ENCODE measurements at places on chromosomes 3 and 15.

- DNase-seq = no peak
Measured at GRCh38 chr3:195580744-195581443, 2.8 kb downstream of the APOD start.

DNA sequence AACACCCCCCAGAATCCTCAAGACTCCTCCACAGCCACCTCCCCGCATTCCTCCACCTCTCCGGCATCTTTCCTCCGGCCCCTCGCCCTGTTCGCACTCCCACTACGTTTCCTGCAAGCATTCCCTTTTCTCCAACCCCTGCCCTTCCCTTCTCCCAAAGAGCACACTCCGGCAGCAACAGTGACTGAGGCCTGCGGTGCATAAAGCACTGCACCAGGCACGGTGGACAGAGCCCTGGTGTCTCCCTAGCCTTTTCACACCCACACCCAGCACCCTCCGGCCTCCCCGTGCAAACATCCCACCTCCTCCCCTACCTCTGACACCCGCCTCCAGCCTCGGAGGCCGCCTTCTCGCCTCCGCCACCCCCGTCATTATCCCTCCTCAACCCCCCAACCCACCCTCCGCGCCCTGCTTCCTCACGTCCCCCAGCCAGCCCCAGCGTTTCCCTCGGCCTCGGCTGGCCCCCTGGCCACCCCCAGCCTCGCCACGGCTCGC is 577 bp downstream of the ZNF148 start:
- DNase-seq = no peak

DNA sequence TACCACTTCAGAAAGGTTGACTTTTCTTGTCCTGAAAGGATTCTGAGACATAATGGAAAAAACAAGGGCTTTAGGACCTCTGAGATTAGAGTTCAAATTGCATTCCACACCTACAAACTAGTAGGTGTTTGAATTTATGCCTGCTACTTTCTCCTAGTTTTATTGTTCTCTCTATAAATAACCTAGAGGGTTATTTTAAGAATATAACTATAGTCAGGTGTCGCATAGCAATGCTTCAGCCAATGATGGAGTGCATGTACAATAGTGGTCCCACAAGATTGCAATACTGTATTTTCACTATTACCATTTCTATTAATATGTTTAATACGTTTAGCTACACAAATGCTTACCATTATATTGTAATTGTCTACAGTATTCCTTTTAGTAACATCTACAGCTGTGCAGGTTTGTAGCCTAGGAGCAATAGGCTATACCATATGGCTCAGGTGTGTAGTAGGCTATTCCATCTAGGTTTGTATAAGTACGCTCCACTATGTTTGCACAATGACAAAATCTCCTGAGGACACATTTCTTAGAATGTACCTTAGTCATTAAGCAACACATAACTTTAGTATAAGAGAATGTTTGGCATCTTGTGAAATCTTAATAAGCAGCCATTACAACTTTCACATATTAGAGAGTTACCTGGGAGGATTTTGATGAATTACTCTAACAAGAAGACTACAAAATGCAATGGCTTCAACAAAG is 1352.5 kb downstream of the ZPLD1 start:
- DNase-seq = no peak

DNA sequence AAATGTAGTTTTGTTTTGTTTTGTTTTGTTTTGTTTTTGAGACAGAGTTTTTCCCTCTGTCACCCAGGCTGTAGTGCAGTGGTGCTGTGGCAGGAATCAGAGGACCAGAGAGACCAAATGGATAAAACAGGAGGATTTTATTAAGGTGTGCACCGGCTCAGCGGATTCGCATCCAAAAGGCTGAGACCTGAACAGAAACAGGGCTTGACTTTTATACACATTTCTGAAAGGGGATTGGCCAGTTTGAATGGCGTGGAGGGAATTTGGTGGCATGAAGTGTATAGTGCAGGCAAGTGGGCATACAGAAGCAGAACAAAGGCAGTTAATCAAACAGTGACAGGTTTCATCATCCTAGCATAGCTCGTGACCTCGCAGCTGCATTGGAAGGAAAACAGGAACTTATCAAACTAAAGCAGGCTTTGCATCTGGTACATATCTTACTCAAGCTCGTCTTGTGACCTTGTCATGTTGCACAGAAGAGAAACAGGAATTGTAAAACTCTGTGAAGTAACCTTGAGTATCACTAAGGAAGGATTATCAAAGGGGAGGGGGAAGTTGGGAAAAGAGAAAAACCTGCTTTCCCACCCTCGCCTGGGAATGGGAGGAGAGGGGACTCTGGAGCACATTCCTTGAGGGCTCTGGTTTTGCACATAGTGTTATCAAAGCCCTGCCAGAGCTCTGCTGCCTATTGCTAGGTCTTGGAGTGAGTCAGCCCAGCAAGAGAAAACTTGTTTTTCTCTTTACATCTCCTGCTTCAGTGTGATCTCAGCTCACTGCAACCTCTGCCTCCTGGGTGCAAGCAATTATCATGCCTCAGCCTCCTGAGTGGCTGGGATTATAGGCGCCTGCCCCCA is 38.5 kb downstream of the C3orf62 start:
- peak; percentile 100 for DNase-seq

- no peak for DNase-seq
Measured at GRCh38 chr15:42725331-42725903, 11.5 kb downstream of the CDAN1 start.

DNA sequence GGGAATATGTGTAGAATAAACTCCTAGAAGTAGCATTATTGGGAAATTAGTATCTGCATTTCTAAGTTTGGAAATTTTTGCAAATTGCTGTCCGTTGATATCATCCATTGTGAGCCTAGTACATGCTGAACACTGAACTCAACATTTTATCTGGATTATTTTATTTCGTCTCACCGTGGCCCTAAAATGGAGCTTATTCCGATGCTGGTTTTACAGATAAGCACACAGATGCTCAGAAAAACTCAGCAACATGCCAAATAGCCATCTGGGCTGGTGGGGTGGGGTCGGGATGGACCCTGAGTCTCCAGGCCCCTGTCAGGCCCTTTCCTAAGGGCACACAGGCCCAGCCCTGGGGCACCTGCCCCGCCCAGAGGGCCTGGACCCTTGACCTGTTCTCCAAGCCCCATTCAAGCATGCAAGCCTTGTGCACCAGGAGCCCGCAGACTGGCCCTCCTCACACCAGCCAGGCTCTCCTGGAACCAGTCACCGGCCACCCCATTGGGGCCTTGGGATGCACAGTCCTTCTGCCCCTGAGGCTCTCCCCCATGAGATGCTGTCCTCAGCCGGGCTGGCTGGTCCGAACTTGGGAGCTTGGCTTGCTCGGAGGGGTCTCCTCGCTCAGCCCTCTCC is 20.7 kb upstream of the KLF13 start:
- no peak for DNase-seq

DNA sequence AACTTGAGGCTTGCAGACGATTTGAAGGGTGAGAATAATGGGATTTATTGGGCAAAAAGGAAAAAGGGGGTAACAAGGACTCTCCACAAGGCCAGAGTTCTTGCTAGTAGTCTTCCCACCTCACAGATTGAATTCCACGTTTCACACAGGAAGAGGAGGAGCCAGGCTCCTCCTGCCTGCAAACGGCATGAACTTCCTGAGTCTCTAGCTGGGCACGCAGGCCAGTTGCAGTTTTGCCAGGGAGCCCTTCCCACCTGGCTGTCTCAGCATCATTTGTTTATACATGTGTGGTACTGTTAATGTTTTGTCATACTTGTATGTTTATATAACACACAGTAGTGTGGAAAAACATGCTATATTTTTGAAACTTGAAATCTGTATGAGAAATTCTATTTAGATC is 155.0 kb downstream of the NLGN1 start:
- DNase-seq = no peak

DNA sequence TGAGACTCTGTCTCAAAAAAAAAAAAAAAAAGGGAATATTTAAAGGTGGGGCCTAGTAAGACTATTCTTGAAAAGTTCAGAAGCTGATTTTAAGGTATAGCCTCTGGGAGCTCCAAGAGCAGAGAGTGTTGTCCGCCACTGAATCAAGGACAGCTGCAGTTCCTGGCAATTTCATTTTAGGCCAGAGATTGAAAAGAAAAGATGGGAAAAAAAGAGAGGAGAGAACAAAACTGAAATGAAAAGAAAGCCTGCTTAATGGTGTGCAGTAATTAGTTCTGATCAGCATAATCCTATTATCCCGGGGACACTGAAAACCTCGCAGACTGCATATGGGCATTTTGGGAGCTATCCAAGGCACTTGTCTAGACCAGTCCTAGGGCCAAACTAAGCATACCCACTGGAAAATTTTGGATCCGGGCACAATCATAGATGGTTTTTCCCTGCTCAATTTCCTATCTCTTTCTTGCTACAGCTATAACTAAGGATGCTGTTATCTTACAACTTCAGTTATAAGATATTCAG is 43.2 kb downstream of the EHHADH start:
- DNase-seq = no peak

GRCh38 chr15:92415639-92416297 is 22.1 kb downstream of the ST8SIA2 start:
- no peak for DNase-seq

- DNase-seq = no peak
Measured at GRCh38 chr15:39415634-39416033, 165.2 kb upstream of the THBS1 start.

GRCh38 chr15:92091155-92091734 is 237.7 kb downstream of the SLCO3A1 start:
- DNase-seq = no peak

DNA sequence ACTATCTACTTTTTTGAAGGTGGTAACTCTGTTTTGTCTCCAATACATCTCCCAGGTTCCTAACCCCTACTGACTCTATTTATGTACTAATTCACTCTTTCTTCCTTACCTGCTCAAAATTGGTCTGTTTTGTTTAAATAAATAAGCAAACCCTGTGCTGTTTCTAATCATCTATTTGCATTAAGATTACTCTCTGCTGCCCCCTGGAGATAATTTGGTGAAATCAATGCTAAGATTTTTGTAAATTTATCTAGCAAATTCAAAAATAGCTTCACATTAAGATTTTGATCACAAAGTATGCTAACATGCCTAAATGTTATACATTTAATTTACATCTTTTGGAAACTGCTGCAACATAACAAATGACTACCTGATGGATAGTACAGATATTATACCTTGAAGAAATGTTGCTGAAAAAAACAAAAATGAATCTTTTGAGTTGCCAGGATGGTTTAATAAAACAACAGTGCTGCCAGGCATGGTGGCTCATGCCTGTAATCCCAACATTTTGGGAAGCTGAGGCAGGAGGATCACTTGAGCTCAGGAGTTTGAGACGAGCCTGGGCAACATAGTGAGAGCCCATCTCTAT is 4.4 kb upstream of the CD200R1 start:
- DNase-seq = peak; percentile 30

DNA sequence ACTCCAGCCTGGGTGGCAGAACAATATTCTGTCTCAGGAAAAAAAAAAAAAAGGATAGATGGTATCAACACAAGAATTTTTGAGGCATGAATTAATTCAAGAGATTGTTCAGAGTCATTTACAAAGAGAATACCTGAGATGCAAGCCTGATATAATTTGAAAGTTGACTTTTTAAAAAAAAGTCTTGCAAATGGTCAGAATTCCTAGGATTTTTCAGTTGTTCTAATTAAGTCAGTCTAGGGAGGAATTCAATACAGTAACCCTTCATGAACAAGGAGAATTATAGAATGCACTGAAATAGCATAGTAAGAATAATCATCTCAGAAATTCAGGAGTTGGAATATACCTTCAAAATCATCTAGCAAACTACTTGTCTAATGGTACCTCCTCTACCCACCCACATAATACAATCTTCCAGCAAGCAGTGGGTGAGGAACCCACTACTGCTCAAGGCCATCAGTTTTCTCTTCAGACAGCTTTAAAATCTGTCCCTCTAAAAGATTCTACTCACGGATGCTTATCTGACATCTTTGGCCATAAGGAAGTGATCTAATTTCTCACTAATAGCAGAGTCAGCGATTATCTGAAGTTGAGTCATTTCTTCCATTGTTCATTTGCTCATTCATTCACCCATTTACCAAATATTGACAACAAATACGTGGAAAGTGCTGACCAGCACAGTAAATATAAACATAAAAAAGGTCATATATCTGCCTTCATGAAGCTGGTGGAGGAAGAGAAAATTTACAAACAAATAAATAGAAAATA is 159.6 kb downstream of the GREM1 start:
- no peak for DNase-seq

DNA sequence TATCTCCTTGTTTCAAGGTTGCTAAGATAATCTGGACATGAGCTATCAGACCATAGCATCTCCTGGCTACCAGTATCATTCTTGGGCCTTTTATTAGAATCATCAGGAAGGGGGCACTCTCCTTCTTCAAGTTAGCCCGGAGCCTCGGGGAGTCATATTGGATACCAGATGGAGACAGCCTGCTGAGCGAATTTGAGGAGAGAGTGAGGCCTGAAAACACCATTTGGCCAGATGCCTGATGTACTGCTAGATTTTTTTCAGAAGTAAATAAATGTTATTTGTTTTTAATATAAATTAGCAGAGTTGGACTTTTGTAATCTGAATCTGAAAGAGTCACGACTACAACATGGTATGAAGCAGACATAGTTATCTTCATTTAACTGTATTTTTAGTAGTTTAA is 848.6 kb downstream of the IGSF11 start:
- no peak for DNase-seq

- no peak for DNase-seq
Measured at GRCh38 chr3:132245552-132246142, 71.6 kb upstream of the ACP3 start.

- DNase-seq = no peak
Measured at GRCh38 chr3:13253208-13253937, 166.7 kb downstream of the NUP210 start.

- no peak for DNase-seq
Measured at GRCh38 chr3:171455603-171456550, 4.3 kb downstream of the TNIK start.

DNA sequence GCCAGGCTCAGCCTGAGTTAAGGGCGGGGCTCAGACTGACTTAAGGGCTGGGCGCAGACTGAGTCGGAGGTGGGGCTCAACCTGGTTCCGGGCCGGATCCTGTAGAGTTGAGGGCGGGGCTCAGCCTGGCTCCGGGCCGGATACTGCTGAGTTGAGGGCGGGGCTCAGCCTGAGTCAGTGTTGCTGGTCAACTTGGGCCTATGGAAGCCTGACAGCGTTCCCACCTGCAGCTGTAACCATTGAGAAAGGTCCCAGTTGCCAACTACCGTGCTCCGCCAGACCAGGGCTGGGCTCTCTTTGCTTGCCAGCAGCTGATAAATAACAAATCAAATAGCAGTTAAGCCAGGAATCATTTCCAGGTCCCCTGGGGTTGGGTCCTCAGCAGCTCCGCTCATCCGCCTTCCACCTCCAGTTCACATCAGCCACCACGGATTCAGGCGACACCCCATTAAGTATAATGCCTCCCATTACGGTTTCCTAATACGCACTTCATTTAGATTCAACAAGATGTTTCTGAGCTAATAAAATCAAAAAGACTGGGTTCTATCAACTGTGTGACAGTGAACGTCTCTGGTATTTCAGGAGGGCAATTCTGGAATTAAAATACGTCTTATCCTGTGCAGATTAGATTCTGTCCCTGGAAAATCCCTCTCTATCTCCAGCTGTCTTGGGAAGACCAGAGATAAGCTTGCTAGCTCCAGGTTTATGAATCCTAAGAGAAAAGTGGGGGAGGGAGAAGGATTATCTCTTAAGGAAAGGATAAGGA is 7.3 kb downstream of the GRIP2 start:
- no peak for DNase-seq

Measured in MV-4-11 (cell line).